ENCODE measurements at places on chromosomes 16 and 17. TPM values are rescaled to one million over a fixed set of nuclear protein-coding genes. Genes with fewer than 3 reads are reported as not detected.

The TMEM11 gene
- total RNA-seq = 68.1 TPM

The KIF22 gene
- 88.2 TPM for total RNA-seq

The MPP3 gene
- total RNA-seq = 15.5 TPM

The CA4 gene
- total RNA-seq = 0.20 TPM

The CDIPT gene
- 86.9 TPM for total RNA-seq

The CD19 gene
- total RNA-seq = not detected

The WWP2 gene
- total RNA-seq = 23.4 TPM

The PDXDC1 gene
- total RNA-seq = 77.5 TPM

The PRM2 gene
- not detected for total RNA-seq

The TBC1D3I gene
- total RNA-seq = 0.10 TPM

The NPIPA8 gene
- total RNA-seq = 0.84 TPM

The DHRS7C gene
- total RNA-seq = not detected

The KCNH6 gene
- total RNA-seq = not detected

The NOL3 gene
- 91.5 TPM for total RNA-seq

The LITAFD gene
- total RNA-seq = not detected

The CHST4 gene
- not detected for total RNA-seq

The CDRT15L2 gene
- not detected for total RNA-seq

The TBX2 gene
- total RNA-seq = 5.5 TPM

The CD300A gene
- 0.05 TPM for total RNA-seq

The PRSS8 gene
- total RNA-seq = 1.4 TPM

The MEAK7 gene
- total RNA-seq = 45.6 TPM

The CYGB gene
- 1.6 TPM for total RNA-seq

The HAGHL gene
- 18.8 TPM for total RNA-seq

The KCNG4 gene
- not detected for total RNA-seq

The C17orf50 gene
- 0.44 TPM for total RNA-seq

The RND2 gene
- 0.07 TPM for total RNA-seq

The CIBAR2 gene
- not detected for total RNA-seq

The SNX11 gene
- total RNA-seq = 28.8 TPM

The TEX19 gene
- total RNA-seq = 0.32 TPM

All from A549 treated with Hydrocortisone at 1 μM for 4 hours (cell line).